Stimulated activated CD4-positive, alpha-beta T cell treated with anti-CD3 and anti-CD28 coated beads, Interleukin-12 subunit alpha, Interleukin-12 subunit beta, amount 100 ng/mL, for 48 hours (primary cell): ENCODE measurements at places on chromosomes 12 and 14.

DNA sequence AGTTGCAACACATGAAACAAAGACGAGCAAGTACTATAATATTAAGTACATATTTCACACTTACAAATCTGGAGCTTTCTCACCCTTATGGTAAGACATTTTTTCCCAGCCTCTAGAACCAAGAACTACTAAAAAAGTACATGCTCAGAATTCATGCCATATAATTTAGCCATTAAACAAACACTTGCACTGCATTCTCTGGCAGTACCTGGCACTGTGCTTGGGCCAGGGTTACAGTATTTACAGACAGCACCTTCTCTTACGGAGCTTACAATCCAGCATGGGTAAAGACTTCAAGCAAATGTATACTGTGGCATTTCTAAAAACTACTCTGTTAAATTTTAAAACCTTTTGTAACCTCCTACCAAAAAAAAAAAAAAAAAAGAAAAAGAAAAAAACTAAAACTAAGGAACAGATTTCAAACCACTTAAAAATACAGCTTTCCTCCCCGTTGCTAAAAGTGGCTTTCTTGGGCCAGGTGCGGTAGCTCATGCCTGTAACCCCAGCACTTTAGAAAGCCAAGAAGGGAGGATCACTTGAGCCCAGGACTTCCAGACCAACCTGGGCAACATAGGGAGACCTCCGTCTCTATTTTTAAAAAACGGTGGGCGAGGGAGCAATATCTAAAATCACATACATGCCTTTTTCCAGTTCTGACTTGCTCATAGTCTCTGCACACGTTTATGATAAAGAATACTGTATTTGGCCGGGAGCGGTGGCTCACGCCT is 956 bp downstream of the GNPTAB start:
- no peak for DNase-seq

GRCh38 chr14:61266436-61266835 is 14.7 kb downstream of the TMEM30B start:
- no peak for DNase-seq

DNA sequence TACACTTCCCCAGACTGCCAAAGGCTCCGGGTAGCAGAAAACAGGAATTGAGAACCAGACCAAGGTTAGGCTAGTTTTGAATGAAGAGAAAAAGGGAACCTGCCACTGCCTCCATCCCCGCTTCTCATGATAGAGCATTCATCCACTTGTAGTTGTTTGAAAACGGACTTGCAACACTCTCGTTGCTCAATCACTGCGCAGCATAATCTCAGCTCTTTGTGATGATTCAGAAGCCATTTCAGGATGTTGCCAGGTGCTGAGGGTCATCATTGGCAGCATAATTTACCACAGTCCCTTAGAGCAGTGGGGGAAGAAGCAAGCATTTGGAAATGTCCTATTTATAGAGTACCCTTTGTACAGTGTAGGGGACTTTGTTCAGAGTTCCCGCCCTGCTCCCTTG is 25.6 kb downstream of the KCNK13 start:
- DNase-seq: no peak

GRCh38 chr14:32100175-32100574 is 23.1 kb downstream of the ARHGAP5 start:
- DNase-seq: no peak
